ENCODE measurements at places on chromosomes 5 and 9. TPM values are rescaled to one million over a fixed set of nuclear protein-coding genes. Genes with fewer than 3 reads are reported as not detected.

DNA sequence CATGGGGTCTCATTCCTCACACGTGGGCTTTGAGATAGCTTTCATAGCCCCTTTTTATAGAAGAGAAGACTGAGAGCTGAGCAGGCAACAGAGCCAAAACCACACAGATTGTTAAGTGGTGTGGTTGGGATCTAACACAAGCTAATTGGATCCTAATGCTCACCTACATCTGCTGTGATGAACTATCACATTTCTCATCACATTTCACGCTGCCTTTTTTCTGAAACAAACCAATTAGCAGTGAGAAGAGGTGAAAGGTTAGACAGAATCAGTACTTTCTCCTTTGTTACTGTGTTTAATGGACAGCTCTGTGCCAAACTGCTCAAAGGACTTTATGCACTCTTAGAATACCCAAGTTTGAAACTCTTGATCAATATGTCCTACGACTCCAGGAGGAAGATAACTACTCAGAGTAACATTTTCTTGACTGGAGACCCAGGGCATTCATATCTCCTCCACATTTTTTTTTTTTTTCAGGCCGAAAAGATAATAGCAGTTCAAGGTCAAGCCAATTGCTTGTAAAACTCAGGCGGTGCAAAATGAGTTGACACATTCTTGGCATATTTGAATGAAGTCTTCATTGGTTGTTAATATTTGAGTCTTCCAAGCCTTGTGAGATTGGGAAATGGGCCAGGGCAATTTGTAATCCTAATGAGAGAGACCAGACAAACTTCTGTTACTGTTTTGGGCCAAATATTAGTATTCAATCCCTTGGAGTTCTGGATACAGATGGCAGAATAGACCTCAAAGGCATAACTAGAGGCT is 138.4 kb downstream of the KCTD16 start:
- no peak for DNase-seq

DNA sequence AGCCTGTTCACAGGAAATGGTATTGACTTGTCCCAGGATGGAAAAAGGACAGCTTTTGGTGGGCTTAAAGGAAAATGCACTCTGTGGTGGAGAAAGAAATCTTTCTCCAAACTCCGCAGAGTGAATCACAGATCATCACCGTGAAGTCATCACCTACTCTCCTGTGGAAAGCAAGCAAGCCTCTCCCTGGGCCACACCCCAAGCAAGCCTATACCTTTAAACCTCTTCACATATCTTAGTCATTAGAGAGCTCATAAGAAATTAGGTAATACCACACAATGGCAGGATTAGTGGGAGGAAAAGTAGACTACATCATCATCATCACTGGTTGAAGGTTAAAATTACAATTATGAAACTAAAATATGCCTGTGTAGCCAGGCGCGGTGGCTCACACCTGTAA is 23.2 kb downstream of the TLE1 start:
- DNase-seq: no peak

DNA sequence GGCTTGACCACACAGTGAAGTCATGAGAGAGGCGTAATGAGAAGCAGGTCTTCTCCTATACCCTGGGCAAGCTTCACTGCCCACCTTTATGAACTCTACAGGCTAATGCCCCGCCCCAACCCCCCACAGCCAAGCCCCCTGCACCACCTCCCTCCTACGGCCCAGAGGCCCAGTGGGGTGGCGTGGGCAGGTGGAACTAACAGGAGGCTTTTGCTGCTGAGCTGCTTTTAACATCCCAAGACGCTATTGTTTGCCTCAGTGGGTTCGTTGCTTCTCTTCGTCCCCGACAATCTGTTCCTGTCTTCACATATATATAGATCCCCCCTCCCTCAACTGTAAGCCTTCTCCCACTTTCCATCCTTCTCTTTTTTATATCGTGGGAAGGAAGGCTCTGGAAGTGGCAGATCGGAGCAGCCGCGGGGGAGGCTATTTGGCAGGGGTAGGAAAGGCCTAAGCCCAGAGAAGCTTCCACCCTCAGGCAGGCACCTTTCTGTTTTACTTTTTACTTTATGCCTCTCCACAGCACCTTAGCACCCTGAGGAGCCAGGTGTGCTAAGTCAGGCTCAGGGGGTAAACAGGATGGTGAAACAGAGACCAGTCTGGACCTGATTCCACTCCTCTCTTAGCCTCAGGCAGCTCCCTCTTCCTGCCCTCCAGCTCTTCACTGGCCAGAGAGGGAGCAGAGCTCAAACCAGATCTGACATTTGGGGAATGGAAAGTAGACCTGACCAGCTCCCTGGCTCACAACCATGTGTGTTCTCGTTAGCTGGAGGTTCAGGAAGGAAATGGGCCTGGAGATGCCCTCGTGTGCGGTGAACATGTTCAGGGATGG is 26.5 kb downstream of the CD74 start:
- no peak for DNase-seq

GRCh38 chr5:81209869-81210493 is 23.1 kb upstream of the CKMT2 start:
- no peak for DNase-seq

DNA sequence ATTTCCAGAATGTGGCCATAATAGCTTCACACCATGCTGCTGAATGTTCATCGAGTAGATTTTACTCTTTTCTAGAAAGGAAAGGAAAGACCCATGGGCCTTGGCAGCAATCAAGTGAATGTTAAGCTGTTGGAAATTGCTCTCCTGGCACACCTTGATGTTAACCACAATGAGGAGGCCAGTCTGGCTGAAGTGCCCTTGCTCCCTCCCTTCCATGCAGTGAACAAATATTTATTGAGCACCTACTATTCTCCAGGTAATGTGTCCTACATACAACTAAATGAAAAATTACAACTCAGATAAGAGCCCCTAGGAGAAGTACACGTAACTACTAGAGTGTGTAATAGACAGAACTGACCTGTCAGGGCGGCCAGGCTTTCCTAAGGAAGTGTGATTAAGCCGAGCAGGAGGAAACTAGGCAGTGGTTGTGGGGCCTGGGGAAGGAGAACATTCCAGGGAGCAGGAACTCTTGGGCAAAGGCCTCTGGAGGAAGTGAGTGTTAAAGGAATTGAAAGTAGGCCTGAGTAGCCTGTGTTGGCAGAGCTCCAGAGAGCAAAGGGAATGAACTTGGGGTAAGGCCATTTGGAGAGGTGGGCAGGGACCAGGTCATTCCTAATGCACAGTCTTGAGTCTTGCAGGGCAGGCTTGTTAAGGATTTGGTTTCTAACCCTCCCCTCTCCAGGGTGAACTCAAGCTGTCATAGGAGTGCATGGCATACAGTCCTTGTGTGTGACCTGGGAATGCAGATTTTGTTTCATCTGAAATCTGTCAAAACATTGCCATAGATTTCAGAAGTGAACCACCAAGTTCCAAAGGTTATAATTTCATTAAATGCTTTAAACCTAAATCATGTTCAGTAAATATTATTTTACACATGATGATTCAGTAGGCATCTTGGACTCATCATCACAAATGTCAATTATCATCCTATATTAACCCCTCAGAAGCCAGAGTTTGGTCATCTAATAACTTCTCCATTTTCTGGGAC is 9.0 kb upstream of the ZSWIM6 start:
- DNase-seq: no peak

DNA sequence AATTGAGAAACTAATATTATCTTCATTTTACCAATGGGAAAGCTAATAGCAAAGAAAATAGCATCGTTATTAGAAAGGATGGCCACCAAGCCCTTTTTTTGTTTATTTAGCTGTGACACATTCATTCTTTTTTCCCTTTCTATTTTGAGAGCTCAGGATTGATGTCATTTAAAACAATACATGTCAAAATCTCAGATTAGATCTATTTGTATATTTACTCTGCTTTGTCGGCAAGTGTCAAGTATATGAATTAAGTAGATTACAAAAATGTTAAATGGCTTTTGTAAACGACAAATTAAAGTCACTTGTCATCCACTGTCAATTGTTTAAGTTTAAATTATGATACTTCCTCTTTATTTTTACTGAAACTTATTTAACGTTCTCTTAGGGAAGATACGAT is 118.9 kb downstream of the PAM start:
- DNase-seq: no peak

Gene CYLC2
- total RNA-seq: not detected

Gene SPARC
- 539 TPM for total RNA-seq

Gene CXCL14
- total RNA-seq: 1.2 TPM

All from cardiac septum (tissue), 1 donor.